T-helper 17 cell (primary cell): ENCODE measurements at places on chromosomes 1 and 21. TPM values are rescaled to one million over a fixed set of nuclear protein-coding genes. Genes with fewer than 3 reads are reported as not detected.

The S100B gene
- not detected for total RNA-seq

The PTPRF gene
- 5.9 TPM for total RNA-seq

The SPATA17 gene
- total RNA-seq = not detected

The KDM5B gene
- total RNA-seq = 76.2 TPM

- DNase-seq = no peak
Measured at GRCh38 chr1:159877695-159878444, 15.4 kb upstream of the VSIG8 start.

GRCh38 chr1:13749543-13750341, 49.8 kb downstream of the PRDM2 start:
- peak; percentile 19 for DNase-seq
